ENCODE measurements at places on chromosomes 13 and 19. TPM values are rescaled to one million over a fixed set of nuclear protein-coding genes. Genes with fewer than 3 reads are reported as not detected.

- DNase-seq: no peak
- H3K27me3 ChIP-seq: peaks cover 6% of the 10 kb centered on the region
- no peaks in the 10 kb centered on the region for H3K36me3 ChIP-seq
- H3K27ac ChIP-seq: no peak overlapping the region
- no peak overlapping the region for H3K4me3 ChIP-seq
These were observed 37.9 kb upstream of the SEMA6B start for GRCh38 chr19:4597278-4597974.

PDS5B gene
- 44.0 TPM for total RNA-seq

MUC16 gene
- not detected for total RNA-seq

DNA sequence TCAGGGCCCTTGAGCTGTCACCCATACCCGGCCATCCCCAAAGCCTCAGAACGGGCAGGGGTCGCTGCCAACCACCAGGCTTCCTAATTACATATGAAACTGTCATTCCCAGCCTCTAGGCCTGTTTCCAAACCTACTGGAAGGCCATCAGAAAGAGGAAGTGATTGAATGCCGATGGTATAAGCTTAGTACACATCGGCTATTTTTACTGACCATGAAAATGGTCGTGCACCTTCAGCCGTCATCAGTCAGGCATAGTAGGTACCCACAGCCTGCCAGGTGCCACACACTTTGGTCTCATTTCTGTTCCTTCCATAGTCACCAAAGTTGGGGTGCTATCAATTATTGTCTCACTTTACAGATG, 10.2 kb downstream of the KRI1 start:
- H3K27me3 ChIP-seq: no peaks in the 10 kb centered on the region
- DNase-seq: no peak
- H3K36me3 ChIP-seq: peaks cover 59% of the 10 kb centered on the region
- no peaks in the 10 kb centered on the region for H3K4me1 ChIP-seq

GRCh38 chr19:42606660-42607351, 12.1 kb upstream of the CEACAM8 start:
- H3K4me1 ChIP-seq: no peaks in the 10 kb centered on the region
- H3K27ac ChIP-seq: no peak overlapping the region
- no peaks in the 10 kb centered on the region for H3K27me3 ChIP-seq
- no peak overlapping the region for H3K4me3 ChIP-seq
- no peaks in the 10 kb centered on the region for H3K36me3 ChIP-seq

GRCh38 chr19:19774354-19775033, 41.6 kb upstream of the ZNF14 start:
- peaks cover 4% of the 10 kb centered on the region for H3K4me1 ChIP-seq
- no peak overlapping the region for H3K27ac ChIP-seq
- no peaks in the 10 kb centered on the region for H3K27me3 ChIP-seq
- H3K36me3 ChIP-seq: no peaks in the 10 kb centered on the region
- DNase-seq: no peak

DNA sequence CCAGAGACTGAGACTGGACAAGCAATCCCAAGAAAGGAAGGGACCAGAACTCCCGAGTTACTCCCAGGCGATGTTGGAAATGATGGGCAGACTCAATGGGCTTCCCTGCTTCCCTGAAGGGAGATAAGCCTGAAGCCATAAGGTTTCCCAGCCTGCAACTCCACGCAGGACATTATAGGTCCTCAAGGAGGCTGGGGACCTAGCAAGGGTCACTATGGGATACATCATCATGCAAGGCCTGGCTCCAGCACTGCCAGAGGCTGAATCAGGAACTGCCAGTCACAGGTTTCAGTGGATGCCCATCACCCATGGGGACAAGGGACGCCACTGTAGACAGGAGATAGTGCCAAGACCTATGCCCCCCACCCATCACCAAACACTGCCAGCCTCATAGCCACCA, 338.7 kb downstream of the IRS2 start:
- H3K4me3 ChIP-seq: no peak overlapping the region
- no peaks in the 10 kb centered on the region for H3K27me3 ChIP-seq
- H3K4me1 ChIP-seq: no peaks in the 10 kb centered on the region
- H3K27ac ChIP-seq: no peak overlapping the region
- H3K36me3 ChIP-seq: no peaks in the 10 kb centered on the region

ANGPTL8 gene
- not detected for total RNA-seq

GRCh38 chr13:100197591-100198365, 108.9 kb downstream of the PCCA start:
- H3K27me3 ChIP-seq: no peaks in the 10 kb centered on the region
- H3K4me1 ChIP-seq: peaks cover 5% of the 10 kb centered on the region
- no peak overlapping the region for H3K4me3 ChIP-seq
- H3K27ac ChIP-seq: no peak overlapping the region
- no peaks in the 10 kb centered on the region for H3K36me3 ChIP-seq

DNA sequence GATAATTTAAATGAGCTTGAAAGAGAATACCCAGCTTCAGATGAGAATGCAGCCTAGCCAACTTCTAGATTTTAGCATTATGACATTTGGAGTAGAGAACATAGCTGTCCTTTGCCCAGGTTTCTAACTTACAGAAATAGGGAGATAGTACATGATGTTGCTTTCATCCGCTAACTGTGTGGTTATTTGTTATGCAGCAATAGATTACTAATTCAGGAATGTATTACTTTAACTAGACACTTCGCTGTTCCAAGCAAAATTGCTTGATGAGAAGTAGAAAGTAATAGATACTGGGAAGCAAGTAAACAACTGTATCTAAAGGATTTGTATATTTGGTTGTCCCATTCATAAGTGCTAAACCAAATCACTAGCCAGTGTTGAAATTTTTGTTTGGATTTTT, 790.9 kb upstream of the PRR20A start:
- DNase-seq: no peak
- no peak overlapping the region for H3K4me3 ChIP-seq
- H3K27me3 ChIP-seq: no peaks in the 10 kb centered on the region
- H3K4me1 ChIP-seq: no peaks in the 10 kb centered on the region
- no peaks in the 10 kb centered on the region for H3K36me3 ChIP-seq

DNA sequence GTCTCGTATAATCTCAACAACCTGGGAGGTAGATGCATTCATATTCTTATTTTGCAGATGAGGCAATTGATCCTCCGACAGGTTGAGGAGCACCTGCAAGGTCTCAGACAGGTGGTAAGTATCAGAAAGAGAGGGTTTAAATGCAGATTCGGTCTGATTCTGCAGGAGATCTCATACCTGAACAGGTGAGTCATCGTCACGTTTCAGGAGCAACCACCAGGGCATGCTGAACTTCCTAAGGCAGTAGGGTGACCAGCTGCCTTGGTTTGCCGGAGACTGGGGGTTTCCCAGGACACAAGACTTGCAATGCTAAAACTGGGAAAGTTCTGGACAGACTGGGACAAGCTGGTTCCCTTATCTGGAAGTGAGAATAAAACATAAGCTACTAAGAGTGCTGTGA, 68.8 kb upstream of the TSHZ3 start:
- no peak overlapping the region for H3K4me3 ChIP-seq
- H3K27me3 ChIP-seq: no peaks in the 10 kb centered on the region
- H3K27ac ChIP-seq: no peak overlapping the region
- DNase-seq: no peak
- no peaks in the 10 kb centered on the region for H3K4me1 ChIP-seq
- no peaks in the 10 kb centered on the region for H3K36me3 ChIP-seq

DNA sequence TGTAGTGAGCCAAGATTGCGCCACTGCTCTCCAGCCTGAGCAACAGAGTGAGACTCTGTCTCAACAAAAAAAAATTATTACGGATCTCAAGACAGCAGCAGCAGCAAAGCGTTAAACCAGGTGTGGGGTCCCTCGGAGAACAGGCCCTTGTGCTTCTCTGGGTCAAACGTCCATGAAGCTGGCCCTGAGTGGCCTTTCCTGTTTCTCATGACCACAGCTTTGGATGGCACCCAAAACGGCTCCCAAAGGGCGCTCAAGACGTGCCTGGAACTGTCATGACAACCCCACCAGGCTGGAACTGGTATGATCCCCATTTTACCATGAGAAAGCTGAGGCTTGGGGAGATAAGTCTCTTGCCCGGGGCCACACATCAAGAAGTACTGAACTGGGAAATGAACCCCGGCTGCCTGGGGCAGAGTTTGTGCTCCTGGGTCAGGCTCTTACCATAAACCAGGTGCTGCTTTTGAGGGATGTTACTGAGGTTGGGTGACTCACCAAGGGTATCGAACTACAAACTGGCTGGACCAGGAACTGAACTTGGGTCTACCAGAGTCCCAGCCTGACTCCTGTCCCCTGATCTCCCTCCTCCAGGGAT, 11.6 kb upstream of the SAMD1 start:
- peaks cover 7% of the 10 kb centered on the region for H3K4me1 ChIP-seq
- H3K4me3 ChIP-seq: no peak overlapping the region
- H3K36me3 ChIP-seq: peaks cover 47% of the 10 kb centered on the region
- H3K27ac ChIP-seq: no peak overlapping the region

DNA sequence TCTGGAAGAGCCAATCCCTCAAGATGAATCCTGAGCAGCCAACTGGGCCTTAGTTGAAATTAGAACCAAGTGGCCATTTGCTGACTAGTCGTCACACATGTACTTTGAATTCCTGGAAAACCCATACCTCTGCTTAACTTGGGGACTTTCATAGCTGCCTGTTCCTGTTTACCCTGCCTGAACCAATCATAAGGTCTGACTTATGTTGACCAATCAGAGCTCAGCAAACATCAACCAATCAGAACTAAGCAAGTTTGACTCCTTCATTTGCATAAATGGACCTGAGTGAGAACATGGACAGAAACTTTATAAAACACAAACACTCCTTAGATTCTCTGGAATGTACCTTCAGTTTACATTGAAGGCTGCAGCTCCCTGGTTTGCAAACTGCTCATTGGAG, 50.8 kb downstream of the LATS2 start:
- H3K36me3 ChIP-seq: no peaks in the 10 kb centered on the region
- no peak overlapping the region for H3K27ac ChIP-seq
- H3K4me3 ChIP-seq: no peak overlapping the region
- peaks cover 64% of the 10 kb centered on the region for H3K4me1 ChIP-seq

GRCh38 chr13:46654951-46655350, 102.0 kb downstream of the LRCH1 start:
- peak overlapping the region; percentile 48 for H3K4me3 ChIP-seq
- peak overlapping the region; percentile 75 for H3K27ac ChIP-seq
- no peak for DNase-seq
- no peaks in the 10 kb centered on the region for H3K27me3 ChIP-seq
- peaks cover 43% of the 10 kb centered on the region for H3K4me1 ChIP-seq
- H3K36me3 ChIP-seq: no peaks in the 10 kb centered on the region

DNA sequence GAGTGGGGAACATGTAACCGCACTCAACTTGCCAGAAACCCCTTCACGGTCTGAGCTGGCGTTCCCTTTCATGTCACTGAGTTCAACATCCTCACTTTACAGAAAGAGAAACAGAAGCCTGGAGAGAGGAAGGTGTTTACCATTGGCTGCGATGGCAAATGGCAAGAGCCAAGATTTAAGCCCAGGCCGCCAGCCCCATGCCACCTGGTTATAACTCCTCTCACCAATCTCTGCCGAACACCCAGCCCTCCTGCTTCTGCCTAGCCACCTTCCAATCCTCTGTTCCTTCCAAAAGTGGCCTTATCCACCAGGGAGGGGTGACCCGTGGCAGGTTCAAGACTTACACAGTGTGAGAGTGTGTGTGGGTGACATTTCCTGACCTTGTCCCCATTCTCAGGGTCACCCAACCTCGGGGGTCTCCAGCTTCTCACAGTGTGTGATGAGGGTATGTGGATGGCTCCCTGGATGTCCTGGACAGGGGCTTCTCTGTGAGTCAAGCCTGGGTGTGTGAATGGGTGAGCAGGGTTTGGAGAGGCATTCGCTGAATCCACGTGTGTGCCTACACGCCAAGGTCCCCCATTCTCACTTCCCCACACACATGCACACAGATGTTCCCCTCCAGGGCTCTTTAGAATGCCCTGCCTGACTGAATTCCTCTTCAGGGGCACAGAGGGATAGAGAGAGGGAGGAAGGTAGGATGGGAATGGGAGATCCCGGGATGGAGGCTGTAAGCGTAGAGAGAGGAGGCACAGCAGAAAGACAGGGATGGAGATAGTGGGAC, 1.2 kb downstream of the CADM4 start:
- no peak overlapping the region for H3K27ac ChIP-seq
- H3K4me3 ChIP-seq: no peak overlapping the region
- H3K4me1 ChIP-seq: peaks cover 9% of the 10 kb centered on the region
- H3K36me3 ChIP-seq: no peaks in the 10 kb centered on the region
- H3K27me3 ChIP-seq: no peaks in the 10 kb centered on the region

RASAL3 gene
- total RNA-seq: 5.1 TPM

- no peak overlapping the region for H3K4me3 ChIP-seq
- no peaks in the 10 kb centered on the region for H3K4me1 ChIP-seq
- H3K36me3 ChIP-seq: no peaks in the 10 kb centered on the region
- no peaks in the 10 kb centered on the region for H3K27me3 ChIP-seq
- no peak overlapping the region for H3K27ac ChIP-seq
These were observed 261.7 kb downstream of the MTUS2 start for GRCh38 chr13:29081697-29082440.

DNA sequence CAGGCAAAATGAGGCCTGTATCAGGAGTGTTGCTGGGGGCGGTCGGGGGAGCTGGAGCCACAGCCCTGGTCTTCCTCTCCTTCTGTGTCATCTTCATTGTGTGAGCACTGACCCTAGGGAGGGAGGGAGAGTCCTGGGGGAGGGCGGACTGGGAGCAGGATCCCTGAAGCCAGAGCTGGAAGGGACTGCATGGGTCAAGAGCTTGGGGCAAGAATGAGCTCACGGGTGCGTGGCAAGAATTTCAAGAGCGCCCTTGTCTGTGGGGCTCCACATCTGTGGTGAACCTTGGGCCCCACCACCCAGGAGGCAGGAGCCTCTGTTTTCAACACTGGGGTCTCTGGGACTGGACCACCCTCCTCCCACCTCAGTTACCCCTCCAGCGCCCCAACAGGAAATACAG, 4.7 kb downstream of the SIGLEC7 start:
- no peak for DNase-seq
- H3K4me3 ChIP-seq: no peak overlapping the region
- no peaks in the 10 kb centered on the region for H3K4me1 ChIP-seq
- no peaks in the 10 kb centered on the region for H3K27me3 ChIP-seq
- H3K27ac ChIP-seq: no peak overlapping the region

GRCh38 chr13:78689011-78689410, 30.1 kb upstream of the OBI1 start:
- no peaks in the 10 kb centered on the region for H3K27me3 ChIP-seq
- no peaks in the 10 kb centered on the region for H3K36me3 ChIP-seq
- H3K27ac ChIP-seq: no peak overlapping the region

DNA sequence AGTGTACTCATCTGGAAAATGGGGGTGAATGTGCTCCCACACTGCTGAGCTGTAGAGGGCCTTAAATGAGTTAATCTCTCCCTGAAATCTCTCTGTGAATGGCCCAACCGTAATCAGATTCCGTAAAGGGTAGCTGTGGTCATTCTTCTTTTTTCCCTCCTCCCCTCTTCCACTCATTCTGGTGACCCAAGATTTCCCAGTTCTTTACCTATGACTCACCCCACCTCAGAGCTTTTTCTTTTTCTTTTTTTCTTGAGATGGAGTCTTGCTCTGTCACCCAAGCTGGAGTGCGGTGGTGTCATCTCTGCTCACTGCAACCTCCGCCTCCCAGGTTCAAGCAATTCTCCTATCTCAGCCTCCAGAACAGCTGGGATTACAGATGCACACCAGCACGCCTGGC, 33.3 kb upstream of the MUC16 start:
- H3K4me3 ChIP-seq: no peak overlapping the region
- H3K27ac ChIP-seq: no peak overlapping the region
- no peaks in the 10 kb centered on the region for H3K27me3 ChIP-seq
- DNase-seq: no peak

GRCh38 chr13:45368571-45368970, 27.6 kb upstream of the TPT1 start:
- no peak for DNase-seq
- no peak overlapping the region for H3K27ac ChIP-seq
- H3K4me3 ChIP-seq: no peak overlapping the region
- peaks cover 9% of the 10 kb centered on the region for H3K4me1 ChIP-seq

KLF1 gene
- total RNA-seq: not detected

All from thoracic aorta (tissue), 2 donors.